ENCODE measurements at places on chromosomes 6 and 20. TPM values are rescaled to one million over a fixed set of nuclear protein-coding genes. Genes with fewer than 3 reads are reported as not detected.

GSTA2 gene
- total RNA-seq, result not detected

RIPOR2 gene
- total RNA-seq, result 17.8 TPM

ENPP3 gene
- 0.47 TPM for total RNA-seq

RAD21L1 gene
- total RNA-seq, result not detected

TRIM15 gene
- not detected for total RNA-seq

- no peak for DNase-seq
These were observed 12.0 kb downstream of the AGPAT4 start for GRCh38 chr6:161261816-161262215.

DNA sequence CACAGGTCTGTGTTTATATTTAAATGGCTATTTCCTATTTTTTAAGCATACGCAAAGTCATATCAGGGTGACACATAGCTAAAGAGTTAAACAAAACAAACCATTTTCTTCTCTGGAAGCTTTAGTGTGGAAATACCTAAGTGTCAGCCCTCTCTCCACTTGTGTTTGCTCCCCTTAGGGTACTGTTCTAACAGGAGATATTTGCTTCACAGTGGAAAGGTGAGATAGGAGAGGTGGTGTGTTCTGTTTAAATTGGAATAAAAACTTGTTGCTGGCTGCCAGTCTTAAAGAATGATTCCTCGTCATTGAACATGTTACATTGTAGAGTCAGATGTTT is 18.9 kb downstream of the PHACTR2 start:
- no peak for DNase-seq

DNA sequence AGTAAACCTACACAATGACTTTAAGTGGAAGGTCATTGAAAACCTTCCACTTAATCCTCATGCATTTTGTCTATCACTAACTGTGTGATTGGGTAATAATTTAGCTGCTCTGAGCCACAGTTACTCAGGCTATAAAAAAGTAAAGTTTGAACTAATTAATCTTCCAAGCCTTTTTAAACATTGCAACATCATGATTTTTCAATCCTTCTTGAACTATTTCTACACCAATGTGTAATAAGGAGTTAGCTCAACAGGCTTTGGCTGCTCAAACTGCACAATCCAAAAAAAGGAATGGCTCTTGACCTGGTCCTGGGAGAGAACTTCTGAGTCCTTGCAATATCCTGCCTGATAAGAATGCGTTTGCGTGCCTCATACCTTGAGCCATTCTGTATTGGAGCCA is 34.8 kb upstream of the FILIP1 start:
- no peak for DNase-seq

DNA sequence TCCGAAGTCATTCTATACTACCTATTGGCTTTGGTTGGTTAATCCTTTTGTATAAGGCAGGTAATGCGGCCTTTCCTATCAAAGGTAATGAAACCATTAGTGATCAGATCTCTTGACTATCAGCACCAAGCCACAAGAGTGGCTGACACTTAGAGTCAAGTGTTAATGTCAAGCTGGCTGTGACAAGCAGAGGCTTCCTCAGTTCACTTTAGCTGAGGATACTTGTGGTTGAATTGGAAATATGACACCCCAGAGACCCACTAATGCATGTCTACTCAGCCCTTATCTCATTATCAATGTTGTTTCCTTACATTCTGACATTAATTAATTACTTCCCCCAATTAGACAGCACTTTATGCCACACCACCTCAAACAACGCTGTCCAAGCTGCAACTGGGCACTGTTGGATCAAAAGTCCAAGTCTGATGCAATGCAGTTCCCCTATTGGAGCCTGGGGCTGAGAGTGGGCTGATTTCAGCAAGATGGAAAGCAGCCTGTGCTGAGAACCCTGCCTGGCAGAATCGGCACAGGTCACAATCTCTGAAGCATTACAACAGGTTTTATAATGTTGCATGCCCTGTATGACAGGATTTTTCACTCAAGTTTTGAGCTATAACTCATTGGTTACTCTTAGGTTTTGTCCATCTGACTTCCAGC is 273.5 kb downstream of the COL12A1 start:
- DNase-seq, result no peak

DNA sequence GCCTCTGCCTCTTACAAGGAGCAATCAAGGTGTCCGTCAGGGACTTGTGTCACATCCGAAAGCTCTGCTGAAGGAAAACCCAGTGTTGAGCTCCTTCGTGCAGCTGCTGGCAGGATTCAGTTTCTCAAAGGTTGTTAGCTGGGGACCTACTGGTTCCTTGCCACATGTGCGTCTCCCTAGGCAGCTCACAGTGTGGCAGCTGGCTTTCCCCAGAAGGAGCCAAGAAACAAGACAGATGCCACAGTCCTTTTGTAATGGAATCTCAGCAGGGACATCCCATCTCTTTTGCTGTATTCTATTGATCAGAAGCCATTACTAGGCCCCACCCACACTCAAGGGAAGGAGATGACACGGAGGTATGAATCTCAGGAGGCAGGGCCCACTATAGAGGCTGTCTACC is 488.8 kb downstream of the CD83 start:
- DNase-seq, result no peak

GRCh38 chr20:63536997-63537524 is at the start of gene PTK6:
PTK6 (minus strand) TSS chr20:63537376; CDS start chr20:63537314, 62 bp downstream.
- no peak for DNase-seq

DNA sequence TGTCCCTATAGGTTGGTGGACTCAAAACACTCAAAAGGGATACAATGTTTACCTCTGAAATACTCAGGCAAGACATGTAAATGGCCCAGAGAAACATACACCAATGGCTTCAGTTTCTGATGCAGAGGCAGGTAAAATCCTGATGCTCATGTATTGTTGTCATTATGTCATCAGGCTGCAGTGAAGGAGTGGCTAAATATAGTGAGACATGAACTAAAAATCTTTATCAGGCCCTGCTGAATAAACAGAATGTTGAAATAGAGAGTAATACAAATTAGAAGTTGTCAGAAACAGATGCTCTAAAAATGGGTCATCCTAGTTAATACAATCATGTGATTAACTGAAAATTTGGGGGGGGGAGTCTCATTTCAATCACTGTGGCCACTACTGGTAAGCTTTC is 20.4 kb downstream of the PTPRK start:
- DNase-seq, result no peak

- DNase-seq, result no peak
These were observed 294.3 kb upstream of the BMP2 start for GRCh38 chr20:6473197-6473596.

DNA sequence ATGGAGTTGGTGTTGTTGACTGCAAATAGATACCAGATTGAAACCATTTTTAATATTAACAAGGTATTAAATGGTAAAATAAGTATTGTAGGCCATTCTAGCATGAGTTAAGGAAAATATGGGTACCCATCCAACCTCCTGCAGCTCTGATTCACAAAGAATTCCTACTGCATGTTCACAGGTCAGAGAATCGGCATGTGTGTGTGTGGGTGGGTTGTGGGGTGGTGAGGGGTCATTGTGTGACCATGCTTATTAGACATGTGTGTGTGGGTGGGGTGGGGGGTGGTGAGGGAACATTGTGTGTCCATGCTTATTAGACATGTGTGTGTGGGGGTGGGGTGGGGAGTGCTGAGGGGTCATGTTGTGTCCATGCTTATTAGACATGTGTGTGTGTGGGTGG is 3.2 kb downstream of the IYD start:
- DNase-seq, result no peak

DNA sequence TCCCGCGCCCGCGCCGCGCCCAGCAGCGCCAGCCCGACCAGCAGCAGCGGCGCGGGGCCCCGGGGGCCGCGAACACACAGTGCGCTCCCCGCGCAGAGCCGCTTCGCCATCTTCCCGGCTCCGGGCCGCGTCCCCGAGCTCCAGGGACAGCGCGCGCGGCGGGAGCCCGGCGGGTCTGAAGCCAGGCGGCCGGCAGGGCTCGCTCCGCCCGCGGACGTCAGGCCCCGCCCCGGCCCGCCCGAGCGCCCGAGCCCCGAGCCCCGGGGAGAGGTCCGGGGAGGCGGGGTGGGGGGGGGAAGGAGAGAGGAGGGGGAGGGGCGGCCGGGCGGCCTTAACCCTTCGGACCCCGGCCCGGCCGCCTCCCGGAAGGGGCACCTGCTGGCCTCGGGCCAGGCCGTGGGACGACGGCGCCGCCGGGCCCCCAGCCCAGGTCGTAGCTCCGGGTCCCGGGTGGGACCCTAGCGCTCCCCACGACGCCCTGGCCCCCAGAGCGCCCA is at the start of gene LAMA5:
TSS of gene LAMA5 (minus strand) at position 177 of the 497 bp plus-strand sequence. CDS start at position 110, 67 bp downstream.
- no peak for DNase-seq

All from occipital lobe (tissue), 3 donors.